ENCODE measurements at places on chromosomes 7 and 10.

DNA sequence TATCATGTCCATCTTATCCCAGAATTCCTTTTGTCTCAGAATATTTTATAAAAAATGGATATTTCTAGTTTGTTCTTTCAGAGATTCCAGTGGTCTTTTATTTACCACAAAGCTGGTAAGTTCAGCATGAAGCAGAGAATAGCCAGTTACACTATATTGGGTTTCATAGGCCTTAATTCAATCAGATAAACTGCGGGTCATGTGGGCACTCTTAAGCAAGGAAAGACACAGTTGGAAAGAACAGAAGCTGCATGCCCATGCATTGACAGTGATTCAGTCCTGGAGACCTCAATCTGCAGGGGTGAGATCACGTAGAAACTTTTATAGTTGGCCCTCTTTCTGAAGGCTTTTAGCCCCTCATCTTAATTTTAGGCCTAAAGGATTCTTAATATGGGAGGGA, 281.3 kb upstream of the IGFBP3 start:
- DNase-seq: no peak

- DNase-seq: no peak
Measured at GRCh38 chr10:101230183-101230917, 1.1 kb upstream of the LBX1 start.

GRCh38 chr7:115332691-115333090, 410.8 kb downstream of the MDFIC start:
- DNase-seq: no peak

DNA sequence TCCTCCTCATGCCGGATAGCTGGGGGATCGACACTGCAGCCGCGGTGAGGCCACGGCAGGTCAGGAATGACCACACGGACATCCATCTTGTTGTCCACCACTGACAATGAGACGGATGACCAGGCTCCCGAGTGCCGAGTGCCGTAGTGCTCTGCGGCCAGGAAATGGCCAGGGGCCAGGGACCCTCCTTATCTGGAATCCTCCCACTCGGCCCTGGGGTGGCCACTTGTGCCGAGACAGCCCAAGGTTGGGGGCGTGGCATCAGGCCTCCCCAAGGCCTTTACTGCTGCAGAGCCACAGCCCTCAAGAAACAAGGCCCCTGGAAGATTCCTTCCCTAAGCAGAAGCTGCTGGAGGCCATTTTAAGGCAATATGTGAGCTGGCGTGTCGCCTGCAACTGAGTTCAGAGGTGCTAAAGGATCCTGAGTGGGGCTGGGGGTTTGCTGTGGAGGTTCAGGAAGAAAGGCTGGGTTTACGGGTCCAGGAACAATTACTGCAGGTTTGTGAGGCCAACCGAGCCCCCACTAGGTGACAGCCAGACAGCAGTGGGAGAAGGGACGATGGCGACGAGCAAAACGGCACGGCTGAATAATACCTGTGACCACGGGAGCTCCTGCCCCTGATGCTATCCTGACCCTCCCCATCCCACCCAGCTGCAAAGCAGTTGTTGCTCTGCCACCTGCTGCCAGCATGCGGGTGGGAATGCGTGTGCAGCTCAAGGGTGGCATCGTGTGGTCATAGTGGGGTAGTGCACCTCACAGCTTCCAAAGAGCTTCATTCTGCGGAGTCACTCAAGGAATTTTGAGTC, 31.6 kb upstream of the LEP start:
- DNase-seq: peak; percentile 74

DNA sequence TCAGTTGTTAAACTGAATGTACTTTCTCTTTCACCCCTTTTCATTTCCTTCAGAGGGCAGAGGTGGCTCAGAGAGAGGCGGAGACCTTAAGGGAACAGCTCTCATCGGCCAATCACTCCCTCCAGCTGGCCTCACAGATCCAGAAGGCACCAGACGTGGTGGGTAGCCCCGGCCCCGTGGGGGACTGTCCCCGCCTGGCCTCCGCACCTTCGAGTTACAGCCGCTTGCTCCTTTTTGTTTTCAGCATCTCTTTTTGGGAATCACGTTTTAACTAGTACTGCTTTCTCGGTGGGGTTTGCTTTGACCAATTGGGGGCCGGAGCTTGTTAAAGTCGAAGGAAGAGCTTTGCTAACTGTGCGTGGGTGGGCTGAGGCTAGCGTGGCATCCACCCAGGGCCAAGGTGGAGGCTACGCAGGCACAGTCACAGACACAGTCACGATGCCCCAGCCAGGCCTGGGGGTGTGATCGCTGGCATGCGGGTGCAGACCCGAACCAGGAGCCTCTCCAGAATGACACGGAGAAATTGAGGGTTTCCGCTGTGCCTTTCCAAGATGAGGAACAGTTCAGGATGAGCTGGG, 116.2 kb upstream of the SH2B2 start:
- DNase-seq: no peak

DNA sequence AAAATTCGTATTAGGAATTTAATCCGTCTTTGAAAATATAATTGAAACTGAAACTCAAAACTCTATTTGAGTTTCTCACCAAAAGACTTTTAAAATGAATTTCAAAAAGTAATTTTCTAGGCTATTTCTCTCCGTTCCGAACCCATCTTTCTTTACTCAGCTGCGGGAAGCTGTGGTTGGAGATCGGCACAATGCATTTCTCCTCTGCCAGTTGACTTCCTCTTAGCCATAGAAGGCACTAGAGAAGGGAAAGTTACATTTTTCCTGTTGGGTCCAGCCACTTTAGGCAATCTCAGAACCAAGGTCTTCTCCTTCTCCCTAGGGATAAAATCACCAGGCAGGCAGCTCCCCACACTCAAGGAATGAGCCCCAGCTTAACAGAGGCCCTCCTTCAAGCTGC, 133.6 kb upstream of the COL1A2 start:
- DNase-seq: no peak

- DNase-seq: no peak
Measured at GRCh38 chr7:2979951-2980350, 63.7 kb downstream of the CARD11 start.

DNA sequence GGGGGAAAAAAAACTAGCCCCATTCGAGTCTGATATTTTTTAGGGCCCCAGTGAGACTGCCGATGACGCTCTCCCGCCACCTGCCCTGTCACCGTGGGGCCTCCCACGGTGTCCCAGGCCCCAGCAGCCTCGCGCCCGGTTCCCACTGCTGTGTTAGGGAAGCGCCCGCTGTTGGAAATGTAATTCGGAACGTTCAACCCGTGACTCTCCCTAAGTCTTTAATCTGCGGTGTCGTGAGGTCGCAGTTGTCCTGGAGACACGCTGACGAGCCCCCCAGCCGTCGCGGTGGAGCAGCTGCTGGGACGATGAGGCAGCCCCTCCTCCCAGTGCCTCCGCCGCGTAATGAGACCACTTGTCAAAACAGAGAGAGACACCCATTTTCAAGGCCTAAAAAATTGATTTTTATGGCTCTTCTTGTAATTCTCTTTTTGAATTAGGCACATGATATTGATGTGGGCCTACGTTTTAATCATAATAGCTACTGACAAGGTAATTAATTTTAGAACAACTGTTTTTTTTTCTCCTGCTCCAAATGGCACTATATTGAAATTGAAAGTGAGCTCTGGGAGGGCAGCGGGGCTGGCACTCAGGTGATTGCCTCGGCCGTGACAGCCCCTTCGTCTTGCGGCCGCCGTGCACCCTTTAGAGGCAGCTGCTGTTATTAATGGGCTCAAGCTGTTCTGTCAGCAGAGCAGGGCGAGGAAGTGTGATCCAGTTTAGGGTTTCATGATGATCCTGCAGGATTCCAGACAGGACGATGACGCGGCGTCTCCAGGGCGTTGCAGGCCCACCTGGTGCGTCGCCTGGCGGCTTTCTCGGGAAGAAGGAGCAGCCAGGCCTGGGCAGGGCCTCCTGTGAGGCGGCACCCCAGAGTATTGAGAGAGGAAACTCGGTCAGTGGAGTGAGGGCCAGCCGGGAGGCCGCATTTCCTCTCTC, 63.3 kb downstream of the NKX6-2 start:
- no peak for DNase-seq

DNA sequence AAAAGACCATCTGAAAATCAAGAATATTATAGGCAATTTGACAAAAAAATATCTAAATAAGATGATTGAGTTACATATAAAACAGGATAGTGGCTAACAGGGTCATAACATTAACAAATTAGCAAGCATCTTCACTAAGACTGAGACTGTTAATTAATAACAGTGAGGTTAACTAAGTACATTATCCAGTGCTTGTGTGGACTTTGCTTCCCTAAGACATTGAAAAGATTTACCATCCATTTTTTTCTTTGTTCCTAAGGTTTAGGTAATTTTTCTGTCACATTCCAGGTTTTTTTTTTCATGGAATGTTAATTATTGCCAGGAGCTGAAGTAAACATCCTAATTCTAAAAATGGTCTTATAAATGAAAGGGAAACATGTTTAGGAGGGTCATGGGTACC, 227.6 kb downstream of the ANKRD7 start:
- no peak for DNase-seq

GRCh38 chr7:133702078-133702477, 425.1 kb upstream of the LRGUK start:
- DNase-seq: no peak

GRCh38 chr7:137439829-137440825, 96.6 kb upstream of the PTN start:
- DNase-seq: no peak

DNA sequence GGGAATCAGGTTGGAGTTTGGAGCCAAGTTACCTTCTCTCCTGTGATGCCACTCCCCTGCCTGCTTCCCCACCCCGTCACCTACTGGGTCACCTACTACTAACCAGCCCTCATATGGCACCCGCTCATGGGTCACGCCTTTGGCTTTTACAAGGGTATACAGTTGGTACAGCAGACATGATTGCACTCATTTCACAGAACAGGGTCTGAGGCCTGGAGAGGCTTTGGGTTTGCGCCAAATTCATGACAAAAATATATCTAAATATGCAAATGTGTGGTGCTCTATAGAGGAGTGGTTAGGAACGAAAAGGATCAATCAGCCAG, 10.7 kb downstream of the CRYGN start:
- no peak for DNase-seq

- DNase-seq: no peak
Measured at GRCh38 chr10:80908611-80909010, 370.9 kb downstream of the SH2D4B start.

DNA sequence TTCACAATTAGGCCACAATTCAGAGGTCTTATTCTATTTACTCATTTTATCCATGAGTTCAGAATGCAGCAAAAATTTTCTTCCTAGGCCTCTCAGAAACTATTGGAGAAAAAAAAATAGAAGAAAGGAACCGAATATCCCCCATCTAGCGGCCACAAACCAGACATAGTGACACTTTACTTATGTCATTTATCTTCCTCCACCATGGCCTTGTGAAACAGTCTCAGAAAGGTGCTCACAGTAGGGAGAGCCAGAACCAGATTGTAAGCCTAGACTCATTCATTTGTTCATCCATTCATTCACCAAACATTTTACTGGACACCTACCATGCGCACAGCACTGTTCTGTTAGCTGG, 16.0 kb downstream of the CREB3L2 start:
- DNase-seq: no peak

DNA sequence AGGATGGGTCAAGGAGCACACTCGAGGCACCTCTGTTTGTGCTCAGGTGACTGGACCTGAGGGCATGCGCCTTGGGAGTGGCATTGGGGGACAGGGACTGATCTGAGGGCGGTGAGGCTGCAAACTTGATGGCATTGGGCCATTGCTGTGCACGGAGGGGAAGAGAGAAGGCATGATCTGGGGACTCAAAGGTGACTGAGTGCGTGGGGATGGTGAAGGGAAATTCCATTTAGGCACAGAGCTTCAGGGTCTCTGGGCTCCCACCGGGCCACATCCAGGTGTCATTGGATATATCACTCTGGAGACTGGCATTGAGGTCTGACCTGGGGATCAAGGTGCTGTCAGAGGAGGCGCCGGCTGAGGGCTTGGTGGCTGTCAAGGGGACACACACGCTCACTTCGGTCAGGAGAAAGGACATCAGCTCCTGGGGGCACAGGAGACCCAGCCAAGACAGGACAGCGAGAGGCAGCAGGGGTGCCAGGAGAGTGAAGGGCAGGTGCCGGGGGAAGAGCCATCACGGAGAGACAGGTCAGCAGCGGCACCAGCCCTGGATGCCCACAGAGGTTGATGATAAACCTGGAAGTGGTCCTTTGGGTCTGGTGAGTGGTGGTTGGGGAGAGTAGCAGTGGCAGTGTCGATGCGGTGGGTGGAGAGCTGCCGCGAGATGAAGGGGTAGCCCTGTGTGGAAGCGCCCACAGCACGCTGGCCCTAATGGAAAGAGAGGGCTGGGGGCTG, 5.5 kb downstream of the ADCK2 start:
- no peak for DNase-seq

DNA sequence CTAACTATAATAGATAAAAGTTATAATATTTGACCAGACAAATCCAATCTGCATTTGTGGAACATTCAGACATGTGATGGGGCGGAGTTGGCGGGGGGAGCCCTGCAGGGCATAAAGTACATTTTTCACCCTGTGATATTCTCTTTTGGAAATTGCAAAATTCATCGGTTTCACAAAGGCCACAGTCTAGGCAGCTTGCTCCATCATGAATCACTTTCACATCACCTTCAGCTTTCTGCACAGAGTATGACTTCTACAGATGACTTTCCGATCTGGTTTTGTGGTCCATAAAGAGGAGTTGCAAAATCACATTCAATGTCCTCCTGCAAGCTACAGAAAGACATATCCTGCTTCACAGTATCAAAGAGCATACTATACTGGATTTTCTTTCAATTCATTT, 51.4 kb upstream of the APBB1IP start:
- peak; percentile 46 for DNase-seq

GRCh38 chr7:142477079-142477651, 219.3 kb upstream of the PRSS58 start:
- DNase-seq: peak; percentile 46

GRCh38 chr7:118078015-118078414, 105.9 kb upstream of the LSM8 start:
- DNase-seq: no peak

DNA sequence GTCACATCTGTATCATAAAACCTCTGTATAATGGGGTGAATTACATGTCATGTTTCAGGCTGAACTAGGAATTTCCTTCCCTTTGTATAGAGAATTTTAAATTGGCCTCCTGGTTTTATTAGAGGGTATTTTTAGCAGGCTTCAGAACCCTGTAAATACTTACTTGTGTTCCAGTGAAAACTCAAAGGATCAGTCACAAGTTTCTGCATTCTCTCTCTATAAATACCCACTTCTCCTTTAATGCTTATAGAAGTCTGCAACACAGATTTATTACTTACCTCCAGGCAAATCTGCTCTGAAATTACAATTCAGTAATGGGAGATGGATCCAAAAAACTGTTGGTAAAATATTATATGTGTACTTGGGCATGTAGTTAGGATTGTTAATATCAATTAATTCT, 161.6 kb downstream of the GLI3 start:
- DNase-seq: no peak

All from Kasumi-1 (cell line).